ENCODE measurements at places on chromosomes 4 and X.

DNA sequence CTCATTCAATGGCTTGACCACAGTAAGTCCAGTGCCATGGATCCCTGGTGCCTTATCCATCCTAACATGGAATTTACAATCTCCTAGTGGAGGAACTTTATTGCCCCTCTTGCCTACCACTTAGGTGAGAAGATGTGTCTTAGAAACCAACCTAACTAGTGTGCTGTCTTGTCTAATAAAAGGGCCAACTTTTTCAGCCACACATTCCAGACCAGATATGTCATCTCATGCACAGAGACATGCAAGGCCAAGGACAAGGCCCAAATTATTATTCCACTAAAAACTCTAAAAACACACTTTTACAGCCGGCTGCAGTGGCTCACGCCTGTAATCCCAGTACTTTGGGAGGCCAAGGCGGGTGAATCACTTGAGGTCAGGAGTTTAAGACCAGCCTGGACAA is 10.6 kb upstream of the PRDX4 start:
- DNase-seq, result no peak

DNA sequence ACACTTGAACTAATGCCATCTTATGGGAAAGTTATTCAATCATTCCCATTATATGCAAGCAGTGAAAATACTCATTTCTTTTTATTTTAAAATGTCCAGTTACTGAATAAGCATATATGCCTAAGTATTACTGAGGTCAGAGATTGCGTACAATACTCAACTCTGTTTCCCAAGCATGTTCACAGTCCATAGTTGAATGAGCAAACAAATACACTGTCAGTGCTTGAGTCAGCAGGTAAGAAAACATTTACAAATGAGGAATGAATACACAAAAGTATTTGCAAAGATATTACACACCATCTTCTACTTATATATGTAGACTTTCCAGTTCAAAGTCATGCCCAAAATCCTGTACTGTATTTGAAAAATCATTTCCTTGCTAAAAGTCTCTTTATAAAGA is 74.1 kb downstream of the TSPAN5 start:
- no peak for DNase-seq

- no peak for DNase-seq
These were observed 6.4 kb downstream of the SLC25A6 start for GRCh38 chrX:1385253-1386223.

DNA sequence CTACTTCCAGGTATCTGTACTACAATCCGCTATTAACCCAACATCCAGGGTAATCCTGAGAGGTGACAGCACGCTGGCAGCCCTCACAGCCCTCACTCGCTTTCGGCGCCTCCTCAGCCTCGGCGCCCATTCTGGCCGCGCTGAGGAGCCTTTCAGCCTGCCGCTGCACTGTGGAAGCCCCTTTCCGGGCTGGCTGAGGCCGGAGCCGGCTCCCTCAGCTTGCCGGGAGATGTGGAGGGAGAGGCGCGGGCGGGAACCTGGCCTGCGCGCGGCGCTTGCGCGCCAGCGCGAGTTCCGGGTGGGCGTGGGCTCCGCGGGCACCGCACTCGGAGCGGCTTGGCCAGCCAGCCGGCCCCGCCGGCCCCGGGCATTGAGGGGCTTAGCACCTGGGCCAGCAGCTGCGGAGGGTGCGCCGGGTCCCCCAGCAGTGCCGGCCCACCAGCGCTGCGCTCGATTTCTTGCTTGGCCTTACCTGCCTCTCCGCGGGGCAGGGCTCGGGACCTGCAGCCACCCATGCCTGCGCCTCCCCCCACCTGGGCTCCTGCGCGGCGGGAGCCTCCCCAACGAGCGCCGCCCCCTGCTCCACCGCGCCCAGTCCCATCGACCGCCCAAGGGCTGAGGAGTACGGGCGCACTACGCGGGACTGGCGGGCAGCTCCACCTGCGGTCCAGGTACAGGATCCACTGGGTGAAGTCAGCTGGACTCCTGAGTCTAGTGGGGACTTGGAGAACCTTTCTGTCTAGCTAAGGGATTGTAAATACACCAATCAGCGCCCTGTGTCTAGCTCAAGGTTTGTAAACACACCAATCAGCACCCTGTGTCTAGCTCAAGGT is 87.3 kb downstream of the PRSS12 start:
- DNase-seq, result peak; percentile 21

GRCh38 chr4:76307660-76308014 is 1.1 kb downstream of the STBD1 start:
- DNase-seq, result no peak

DNA sequence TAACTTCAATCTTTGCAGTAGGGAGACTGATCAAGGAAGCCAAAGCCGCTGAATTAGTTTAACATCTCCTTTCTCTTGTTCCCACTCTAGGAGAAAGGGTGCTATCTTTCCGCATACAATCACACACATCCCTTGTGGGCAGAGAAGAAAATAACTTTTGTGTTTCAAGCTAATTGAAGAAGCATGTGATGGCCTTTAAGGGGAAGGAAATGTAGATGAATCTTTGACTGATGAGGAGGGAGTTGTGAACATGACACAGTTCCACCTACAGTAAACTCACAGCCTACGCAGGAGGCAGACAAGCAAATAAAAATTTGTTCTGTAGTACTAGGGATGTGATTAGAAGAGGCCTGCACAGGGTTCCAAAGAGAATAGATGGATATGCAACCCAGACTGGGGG is 14.7 kb upstream of the SPATA4 start:
- DNase-seq, result no peak

- no peak for DNase-seq
These were observed 14.0 kb downstream of the SHOX start for GRCh38 chrX:644304-645281.

DNA sequence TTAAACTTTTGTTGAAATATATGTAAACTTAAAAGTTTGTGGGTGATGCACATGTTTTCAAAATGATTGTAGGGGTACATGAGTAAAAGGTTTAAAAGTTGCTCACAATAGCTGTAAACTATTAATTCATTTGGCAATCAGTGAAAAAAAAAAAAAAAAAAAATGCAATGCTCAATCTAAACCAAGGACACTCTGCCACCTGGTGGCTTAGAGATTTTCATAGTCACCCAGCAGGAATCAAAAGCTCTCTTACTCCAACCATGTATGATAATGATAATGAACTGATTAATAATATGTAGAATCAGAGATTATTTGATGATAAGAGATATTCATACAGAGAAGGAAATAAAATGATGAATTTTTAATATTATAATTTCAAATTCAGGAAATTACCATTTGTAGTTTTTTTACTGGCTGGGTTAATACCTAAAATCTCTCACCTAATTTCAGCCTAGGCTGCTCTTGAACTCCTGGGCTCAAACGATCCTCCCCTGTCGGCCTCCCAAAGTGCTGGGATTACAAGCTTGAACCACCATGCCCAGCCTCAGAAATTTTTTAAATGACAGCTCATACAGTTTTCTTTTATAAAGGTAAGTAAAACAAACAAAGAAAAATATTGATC is 46.9 kb upstream of the SLC25A4 start:
- peak; percentile 9 for DNase-seq

GRCh38 chr4:115944146-115944905 is 830.9 kb upstream of the NDST4 start:
- no peak for DNase-seq

DNA sequence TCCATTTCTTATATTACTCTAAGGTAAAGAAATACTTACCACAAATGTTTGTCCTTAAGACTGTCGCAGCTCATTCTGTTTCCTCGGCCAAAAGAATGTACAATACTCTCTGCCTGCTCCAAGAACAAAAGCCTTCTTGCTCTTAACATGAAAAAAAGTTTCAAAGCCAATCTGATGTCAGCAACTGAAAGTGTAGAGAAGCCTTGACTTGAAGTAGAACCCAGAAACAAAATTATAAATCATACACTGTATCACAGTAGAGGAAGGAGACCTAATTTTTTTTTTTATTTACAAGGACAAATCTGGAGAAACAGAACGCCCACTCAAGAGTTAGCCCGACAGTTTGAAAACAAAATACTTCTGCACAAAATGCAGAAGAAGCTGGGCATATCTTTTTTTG is at the start of gene MCF2:
Gene MCF2, minus strand, starts transcription at position 101 of the 400 bp plus-strand sequence. CDS start 56,423 bp downstream, outside the sequence.
- DNase-seq, result no peak

- DNase-seq, result no peak
These were observed 118.8 kb downstream of the CHRNA9 start for GRCh38 chr4:40453912-40454311.

GRCh38 chrX:1411326-1411725 is 19.4 kb upstream of the SLC25A6 start:
- DNase-seq, result no peak

DNA sequence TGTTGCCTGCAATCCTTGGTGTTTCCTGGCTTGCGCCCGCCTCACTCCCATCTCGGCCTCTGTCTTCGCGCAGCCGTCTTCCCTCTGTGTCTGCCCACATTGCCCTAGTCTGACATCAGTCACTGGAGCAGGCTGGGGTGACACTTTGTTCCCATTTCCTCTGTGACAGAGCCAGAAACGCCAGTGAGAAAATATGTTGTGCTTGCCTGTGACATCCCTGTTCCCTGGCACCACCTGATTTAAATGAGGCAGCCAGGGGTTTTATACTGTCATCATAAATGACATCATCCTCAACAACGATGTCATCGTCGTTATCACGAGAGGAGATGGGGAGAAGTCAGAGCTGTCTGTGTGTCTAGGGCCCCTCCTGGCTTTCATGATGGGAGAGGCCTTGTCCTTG is 29.1 kb downstream of the ZNF185 start:
- DNase-seq, result no peak

DNA sequence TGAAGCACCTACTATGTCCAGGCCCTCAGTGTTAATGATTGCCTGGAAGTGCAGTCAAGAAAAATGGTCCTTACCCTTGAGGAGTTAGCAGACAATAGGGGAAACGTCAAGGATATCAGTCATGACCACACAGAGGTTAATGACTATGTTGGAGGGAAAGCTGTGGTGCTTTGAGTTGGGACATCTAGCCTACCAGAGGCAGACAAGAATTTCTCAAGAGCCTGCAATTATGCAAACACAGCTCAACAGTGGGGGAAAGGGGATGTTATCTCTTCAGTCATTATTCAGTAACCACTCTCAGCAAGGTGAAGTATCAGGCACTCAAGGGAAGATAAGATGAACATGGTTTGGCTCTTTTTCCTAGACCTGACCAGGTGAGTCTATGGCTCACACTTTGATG is 7.0 kb upstream of the FGFBP1 start:
- DNase-seq, result no peak

DNA sequence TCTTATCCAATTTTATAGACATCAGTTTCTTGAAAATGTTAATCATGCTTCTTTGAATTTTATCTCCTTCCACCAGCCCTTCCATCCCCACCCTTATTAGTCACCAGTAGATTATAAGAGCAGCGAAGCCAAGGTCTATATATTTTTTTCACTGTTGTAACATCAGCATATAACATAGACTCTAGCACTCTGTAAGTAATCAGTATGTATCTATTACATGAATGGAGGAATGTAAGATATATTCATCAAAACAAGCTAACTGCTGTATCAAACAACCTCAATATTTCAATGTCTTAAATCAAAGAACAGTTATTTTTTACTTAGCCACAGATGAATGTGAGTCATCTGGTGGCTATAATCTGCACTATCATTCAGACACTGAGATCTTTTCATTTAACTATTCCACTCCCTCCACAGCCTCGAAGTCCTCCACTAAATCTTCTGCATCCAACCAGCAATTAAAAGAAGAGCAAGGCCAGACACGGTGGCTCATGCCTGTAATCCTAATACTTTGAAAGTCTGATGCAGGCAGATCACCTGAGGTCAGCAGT is 178.9 kb downstream of the CENPC start:
- DNase-seq, result no peak

DNA sequence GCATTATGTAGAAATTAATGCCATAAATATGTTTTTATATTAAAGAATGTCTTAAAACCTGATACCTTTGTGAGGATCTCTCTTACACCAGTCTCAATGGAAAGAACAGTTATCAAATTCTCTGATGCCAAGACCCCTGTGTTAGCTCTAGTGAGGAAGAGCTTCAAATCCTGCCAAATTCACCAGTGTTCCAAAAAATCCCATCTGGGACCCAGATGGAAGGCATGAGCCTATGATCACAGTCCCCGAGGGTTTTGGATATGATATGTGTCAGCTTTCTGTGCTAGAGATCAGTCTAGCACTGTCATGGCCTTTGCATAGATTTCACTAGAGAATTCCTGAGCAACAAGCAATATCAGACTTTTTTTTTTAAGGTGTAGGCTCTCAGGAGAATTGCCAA is 412.1 kb downstream of the UBE2NL start:
- DNase-seq, result no peak

- no peak for DNase-seq
These were observed 307.2 kb downstream of the PPARGC1A start for GRCh38 chr4:23582671-23583070.

GRCh38 chr4:5785806-5786680 is 75.0 kb downstream of the EVC start:
- no peak for DNase-seq

GRCh38 chr4:80107374-80107773 is 34.3 kb upstream of the ANTXR2 start:
- no peak for DNase-seq

GRCh38 chr4:89365776-89366175 is 58.2 kb upstream of the GPRIN3 start:
- peak; percentile 34 for DNase-seq

- no peak for DNase-seq
These were observed 66.1 kb downstream of the TENT5D start for GRCh38 chrX:80486299-80486698.

DNA sequence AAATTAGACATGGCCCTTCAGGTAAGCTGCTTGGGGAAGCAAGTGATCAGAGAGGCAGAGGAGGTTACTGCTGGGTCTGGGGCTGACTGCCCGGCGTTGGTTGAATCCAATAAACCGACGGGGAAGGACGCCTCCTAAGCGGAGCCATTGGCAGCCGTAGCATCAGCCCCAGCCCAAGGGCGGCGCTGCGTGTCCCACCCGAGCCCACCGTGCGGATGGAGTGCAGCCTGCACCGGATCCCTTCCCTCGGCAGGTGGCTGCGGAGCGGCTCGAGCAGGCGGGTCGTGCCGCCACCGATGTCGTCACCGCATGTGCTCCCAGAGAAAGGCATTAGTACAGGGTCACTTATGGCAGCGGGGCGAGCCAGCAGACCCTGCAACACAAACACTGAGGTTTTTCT is 82.1 kb downstream of the ALPK1 start:
- no peak for DNase-seq

- no peak for DNase-seq
These were observed 205.3 kb downstream of the SLC39A8 start for GRCh38 chr4:102139932-102140331.

- DNase-seq, result no peak
These were observed 438.9 kb downstream of the GRXCR1 start for GRCh38 chr4:43331226-43332051.

GRCh38 chr4:36269101-36269500 is 12.3 kb upstream of the DTHD1 start:
- no peak for DNase-seq

DNA sequence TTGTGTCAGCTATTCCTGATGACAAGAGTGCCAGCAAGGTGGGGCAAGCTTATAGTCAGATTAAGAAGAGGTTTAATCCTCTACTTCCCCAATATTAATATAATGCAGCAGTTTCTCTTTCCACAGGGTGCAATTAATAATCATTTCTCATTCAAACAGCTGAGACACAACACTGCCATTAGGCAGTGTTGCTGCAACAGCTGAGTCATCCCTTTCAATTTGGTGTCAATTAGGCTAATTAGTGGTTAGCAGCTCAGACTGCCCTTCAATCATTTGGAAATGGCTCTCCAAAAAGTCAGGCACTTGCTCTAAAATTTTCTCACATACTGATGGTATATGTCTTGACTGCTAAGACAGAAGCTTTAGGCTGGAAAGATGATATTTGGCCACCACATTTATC is 265.7 kb upstream of the FAM241A start:
- DNase-seq, result no peak

- no peak for DNase-seq
These were observed at the start of gene NPY1R for GRCh38 chr4:163332526-163333406. NPY1R (minus strand) TSS chr4:163332596; CDS start chr4:163326554, 6,042 bp downstream.

- no peak for DNase-seq
These were observed 226.2 kb downstream of the HS6ST2 start for GRCh38 chrX:132732236-132732635.

Data from CD4-positive, CD25-positive, alpha-beta regulatory T cell (primary cell).